T-helper 17 cell (primary cell): ENCODE measurements at places on chromosomes 11 and 22.

GRCh38 chr11:65639623-65640482 lies 2.0 kb downstream of the SIPA1 start:
- DNase-seq = peak; percentile 57

- no peak for DNase-seq
These were observed 57.7 kb downstream of the EIF3M start for GRCh38 chr11:32641361-32641760.

GRCh38 chr11:86991341-86991740 lies 36.1 kb upstream of the FZD4 start:
- no peak for DNase-seq

GRCh38 chr11:47001781-47002181 lies 65.2 kb downstream of the CSTPP1 start:
- no peak for DNase-seq

DNA sequence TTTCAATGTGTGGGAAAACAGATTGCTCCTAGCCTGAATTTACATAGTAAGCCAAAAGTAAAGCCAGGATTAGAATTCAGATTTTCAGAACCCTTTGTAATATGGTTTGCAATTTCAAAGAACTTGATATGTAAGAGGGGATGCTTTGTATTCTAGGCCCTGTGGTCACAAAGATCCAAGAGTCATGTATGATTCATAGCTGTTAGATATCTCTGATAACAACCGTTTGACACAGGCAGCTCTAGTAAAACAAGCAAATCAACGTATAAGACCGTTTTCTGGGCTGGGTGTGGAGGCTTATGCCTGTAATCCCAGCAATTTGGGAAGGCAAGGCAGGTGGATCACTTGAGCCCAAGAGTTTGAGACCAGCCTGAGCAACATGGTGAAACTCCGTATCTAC lies 79.6 kb downstream of the EMSY start:
- DNase-seq = no peak

DNA sequence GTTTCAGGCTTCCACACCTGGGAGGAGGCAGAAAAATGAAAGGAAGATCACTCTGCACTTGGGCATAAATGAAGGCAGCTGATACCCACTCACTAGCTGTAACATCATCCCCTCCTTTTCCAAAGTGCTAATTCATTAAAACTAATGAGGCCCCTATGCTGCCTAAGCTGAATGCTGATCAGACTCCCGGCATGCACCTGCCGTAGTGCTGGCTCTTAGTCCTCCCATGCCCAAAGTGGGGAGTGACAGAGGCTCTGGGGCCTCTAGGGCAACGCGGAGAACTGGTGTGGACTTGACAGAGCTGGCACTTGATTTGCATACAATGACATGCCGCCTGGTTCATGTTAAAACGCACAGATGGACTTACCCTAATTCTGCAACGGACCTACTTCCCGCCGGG lies 96.5 kb upstream of the NCAM1 start:
- DNase-seq = no peak
